Liver (tissue), 10 donors: ENCODE measurements at places on chromosomes 13 and 19.

DNA sequence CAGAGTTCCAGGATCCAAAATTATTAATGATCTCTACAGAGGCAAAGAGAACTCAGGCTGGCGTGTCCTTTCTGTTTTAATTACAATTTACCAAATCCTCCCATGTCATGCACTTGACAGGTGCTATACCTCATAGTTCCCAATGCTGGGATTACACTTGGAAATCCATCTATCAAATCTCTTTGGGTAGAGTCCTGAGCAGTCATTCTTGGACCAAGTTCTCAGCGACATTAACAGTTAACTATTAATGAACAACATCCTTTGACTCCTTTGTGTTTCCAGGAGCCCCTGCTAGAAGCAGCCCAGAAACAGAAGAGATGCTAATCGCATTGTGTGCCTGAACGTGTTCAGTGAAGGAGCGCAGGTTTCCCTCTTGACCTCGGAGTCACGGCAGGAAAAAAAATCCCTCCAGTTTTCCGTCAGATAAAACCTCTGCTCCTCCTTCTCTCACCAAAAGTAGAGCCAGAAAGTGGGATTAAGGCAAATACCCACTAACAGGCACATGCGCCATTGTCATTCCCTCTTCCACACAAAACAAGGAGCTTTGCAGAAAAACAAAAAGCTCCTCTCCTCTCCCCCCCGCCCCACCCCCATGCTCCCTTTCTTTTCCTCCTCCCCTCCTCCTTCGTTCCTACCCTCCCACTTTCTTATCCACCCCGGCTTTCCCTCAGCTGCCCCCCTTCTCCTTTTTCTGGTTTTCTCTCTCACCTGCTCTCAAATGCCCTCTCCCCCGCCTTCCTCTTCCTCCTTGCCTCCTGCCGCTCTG lies 224.7 kb downstream of the ZIC5 start:
- DNase-seq: no peak

DNA sequence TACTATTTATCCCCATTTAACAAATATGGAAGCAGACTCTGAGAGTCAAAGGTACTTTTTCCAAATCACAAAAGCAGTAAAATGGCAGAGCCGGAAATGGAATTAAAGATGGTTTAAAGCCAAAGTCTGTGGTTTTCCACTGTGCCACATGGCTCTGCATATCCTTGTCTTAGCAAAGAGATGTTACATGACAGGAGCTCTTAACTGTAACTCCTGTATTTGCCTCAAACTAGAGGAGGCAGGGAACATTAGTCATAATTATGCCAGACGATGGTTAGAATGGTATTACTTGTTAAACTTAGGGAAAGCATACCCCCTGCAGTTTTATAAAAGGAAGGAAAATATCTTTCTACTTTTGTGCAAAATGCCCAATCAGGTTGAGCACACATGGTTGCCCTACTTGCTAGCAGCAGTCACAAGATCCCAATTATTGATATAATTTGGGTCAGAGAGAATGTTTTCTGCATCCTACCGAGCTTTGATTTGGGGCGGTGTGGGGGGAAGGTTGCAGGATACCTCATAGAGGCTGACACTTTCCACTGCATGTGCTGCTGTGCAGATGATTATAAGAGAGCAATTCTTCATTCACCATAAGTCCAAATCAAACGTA lies 42.0 kb upstream of the MAB21L1 start:
- DNase-seq: no peak

DNA sequence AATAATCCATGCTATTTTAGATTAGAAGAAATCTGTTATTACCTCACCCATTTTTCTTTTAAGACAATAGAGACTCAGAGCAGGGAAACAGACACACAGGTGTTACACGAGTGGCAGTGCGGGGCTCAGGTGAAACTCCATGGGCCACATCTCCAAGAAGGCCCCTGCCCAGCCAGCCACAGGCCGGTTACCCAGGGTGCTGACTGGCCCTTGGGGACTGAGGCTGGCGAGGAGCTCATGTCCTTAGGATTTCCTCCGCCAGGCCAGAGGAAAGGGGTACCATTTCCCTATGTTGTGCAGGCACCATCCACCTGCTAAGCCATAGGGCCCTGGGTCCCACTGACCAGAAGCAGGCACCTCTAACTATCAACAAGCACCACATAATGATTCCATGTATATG lies 10.6 kb downstream of the C19orf47 start:
- DNase-seq: no peak

- no peak for DNase-seq
Measured at GRCh38 chr13:84417416-84417815, 535.1 kb upstream of the SLITRK1 start.

DNA sequence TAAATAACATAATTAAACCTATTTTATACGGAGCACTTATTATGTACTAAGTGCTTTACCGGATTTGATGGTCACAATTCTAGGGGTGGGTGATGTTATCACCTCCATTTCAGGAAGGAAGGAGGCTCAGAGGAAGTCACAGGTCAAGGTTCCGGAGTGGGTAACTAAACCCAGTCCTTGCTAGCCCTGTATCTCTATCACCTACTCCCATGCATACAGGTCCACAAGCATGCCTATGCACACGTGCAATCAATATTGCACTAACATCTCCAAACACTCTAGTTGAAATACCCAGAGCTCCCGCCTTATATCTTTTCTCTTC lies 17.8 kb upstream of the FOSB start:
- DNase-seq: no peak

GRCh38 chr13:69903081-69903480 lies 204.5 kb upstream of the ATXN8OS start:
- DNase-seq: no peak

DNA sequence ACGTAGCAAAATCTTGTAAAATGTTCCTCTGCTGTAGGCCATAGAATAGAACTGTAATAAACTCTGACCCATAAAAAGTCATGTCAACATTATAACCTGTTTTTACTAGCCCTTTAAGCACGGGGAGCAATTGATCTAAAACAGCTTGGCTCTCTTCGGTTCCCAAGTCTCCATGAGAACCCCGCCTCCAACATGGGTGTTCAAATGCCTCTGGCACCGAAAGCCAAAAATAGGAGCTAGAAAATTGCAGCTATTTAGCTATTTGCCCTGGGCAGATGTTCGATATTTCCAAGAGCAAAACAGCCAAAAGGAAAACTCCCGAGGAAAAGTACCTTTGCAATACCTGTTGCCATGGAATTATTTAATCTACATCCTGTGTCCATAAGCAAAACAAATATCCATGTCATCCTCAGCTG lies 563.1 kb downstream of the EFNB2 start:
- no peak for DNase-seq

GRCh38 chr13:21949818-21950429 lies 279.1 kb downstream of the FGF9 start:
- no peak for DNase-seq

GRCh38 chr19:9627856-9628255 lies 6.8 kb upstream of the ZNF561 start:
- DNase-seq: no peak

DNA sequence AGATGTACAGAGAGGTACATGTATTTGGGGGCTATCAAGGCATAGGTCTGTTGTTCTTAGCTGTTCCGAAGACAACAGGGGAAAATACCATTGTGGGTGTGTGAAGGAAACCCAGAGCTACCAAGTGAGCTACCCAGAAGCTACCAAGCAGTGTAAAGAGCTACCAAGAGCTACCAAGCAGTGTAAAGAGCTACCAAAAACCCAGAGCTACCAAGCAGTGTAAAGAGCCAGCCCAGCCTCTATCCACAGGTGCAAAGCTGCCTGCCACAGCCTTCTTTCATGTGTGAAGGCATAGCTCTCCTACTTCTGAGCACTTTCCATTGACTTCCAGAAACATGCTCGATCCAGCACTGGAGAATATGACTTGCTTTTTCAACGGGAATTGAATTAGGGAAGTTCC lies 145.7 kb downstream of the AKAP11 start:
- DNase-seq: no peak

GRCh38 chr19:5706876-5707573 lies 12.9 kb downstream of the LONP1 start:
- DNase-seq: no peak

DNA sequence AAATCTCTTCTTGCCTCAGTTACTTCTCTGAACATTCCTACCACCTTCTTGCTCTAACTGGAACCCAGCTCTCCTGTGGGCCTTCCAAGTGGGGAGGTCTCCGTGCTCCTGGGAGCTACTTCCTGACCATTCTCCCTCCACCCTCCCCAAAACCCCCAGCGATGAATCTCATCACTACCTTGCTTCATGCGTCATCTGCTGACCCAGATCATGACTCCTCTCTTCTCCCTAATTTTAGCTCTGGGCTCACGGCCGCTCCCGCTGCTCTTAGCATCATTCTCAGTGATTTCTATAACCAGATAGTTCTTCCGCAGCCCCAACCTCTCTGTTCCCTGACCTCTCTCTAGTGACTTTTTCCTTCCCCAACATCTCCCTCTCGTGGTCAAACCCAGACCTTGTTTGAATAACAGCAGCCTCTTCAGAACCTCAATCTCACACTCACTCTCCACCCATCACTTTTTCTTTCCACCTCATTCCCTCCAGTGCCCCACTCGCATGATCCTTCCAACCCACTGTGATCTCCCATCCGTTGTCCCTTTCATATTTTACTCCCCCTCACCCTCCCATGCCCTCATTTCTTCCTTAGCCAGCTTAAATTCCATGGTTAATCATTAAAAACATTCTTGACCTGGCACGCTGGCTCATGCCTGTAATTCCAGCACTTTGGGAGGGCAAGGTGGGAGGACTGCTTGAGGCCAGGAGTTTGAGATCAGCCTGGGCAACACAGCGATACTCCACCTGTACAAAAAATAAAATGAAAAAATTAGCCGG lies 21.8 kb downstream of the MRPS12 start:
- no peak for DNase-seq

GRCh38 chr13:42283574-42283973 lies 11.6 kb downstream of the AKAP11 start:
- DNase-seq: no peak

DNA sequence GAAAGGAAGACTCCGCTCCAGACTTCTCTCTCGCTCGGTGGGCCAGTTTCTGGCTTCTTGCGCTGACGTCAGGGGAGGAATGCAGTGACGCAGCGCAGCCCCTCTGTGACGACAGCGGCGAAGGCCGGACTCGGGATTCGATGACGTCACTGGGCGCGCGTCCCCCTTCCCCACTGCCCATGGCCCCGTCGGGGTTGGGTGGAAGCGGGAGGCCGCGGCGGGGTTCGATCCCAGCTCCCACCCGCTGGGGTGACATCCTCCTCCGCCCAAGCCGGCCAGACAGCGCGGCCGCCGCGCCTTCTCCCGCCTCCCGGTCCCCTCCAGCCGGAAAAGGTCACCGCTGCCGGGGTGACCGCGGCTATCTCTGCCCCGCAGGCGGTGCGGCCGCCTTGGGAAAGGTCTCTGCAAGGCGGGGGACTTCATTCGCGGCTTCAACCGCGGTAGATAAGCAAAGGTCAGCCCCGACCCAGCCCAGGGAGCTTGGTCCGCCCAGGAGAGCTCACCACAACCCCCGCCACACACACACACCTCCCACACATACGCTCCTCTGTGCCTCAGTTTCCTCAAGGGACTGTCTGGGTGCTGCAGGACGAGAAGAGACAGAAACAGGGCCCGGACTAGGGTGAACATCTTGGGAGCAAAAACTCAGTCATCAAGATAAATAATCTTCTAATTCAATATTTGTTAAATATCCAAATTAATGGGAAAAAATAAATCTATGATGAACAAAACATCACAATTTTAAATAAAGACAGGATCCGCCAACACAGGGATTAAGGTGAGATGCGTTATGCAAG lies 844 bp upstream of the RFX1 start:
- no peak for DNase-seq

DNA sequence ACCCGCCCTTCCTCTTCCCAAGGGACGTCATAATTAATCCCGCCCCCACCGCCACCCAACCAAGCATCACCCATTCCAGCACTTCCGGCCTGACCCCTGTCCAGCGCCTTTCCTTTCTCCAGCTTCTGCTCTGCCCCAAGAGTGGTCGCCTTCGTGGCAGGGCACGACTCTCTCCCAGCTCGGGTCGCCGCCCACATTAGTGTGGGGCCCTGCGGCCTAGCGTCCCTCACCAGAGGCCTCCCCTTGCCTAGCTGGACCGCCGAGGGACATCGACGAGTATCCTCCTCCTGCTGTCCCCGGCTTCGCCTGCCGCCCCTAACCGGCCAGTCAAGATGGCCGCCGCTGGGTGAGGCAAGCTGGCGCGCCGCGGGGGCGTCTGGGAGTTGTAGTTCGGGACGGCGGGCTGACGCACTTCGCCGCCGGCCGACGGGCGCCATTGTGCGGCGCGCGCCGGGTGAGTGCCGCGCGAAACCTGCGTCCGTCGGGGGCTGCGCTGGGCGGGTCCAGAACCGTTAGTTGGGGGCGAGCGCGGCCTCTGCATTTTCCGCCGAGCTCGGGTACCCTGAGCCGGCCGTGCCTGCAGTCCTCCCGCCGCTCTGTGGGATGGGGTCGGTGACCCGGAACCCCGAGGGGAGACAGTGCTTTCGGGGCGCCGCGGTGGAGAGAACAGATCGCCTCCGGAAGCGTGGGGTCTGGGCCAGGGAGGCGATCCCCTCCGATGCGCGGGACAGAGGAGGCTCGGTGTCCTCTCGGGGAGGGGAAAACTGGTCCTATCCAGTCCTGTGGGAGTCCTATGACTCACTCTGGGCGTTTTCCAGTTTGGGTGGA lies at the start of gene ZNF274:
Gene ZNF274, plus strand, starts transcription at position 73 of the 828 bp plus-strand sequence. CDS start 905 bp downstream, outside the sequence.
- DNase-seq: peak; percentile 94

- DNase-seq: no peak
Measured at GRCh38 chr19:16394111-16394510, 69.5 kb downstream of the KLF2 start.

GRCh38 chr13:49265822-49266221 lies 18.1 kb downstream of the CDADC1 start:
- DNase-seq: no peak

DNA sequence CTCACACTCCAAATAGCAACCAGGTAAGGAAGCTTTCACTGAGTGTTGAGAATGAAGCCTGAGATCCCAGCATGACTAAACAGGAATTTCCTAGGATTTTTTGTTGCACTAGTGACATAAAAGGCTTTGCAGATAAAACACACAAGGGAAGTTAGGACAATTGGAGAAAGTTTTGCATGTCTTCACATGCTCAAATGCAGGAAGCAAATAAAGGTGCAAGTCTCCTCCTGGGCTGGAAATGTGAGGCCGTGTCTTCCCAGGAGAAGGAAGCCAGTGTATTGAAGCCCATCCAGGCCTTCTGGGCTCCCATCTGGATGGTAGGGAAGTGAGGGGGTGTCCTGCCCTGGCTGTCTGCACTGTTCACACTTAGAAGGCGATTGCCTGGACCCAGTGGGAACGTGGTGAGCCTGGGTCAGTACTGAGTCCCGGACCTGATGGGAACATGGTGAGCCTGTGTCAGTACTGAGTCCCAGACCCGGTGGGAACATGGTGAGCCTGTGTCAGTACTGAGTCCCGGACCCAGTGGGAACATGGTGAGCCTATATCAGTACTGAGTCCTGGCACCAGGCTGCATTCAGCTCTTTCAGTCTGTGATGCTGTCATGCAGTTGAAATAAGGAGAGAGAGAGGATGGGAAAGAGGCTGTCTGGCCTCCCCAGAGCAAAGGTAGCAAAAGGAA lies 38.7 kb downstream of the SIAH3 start:
- DNase-seq: no peak
